ENCODE measurements at places on chromosomes 3 and 15.

DNA sequence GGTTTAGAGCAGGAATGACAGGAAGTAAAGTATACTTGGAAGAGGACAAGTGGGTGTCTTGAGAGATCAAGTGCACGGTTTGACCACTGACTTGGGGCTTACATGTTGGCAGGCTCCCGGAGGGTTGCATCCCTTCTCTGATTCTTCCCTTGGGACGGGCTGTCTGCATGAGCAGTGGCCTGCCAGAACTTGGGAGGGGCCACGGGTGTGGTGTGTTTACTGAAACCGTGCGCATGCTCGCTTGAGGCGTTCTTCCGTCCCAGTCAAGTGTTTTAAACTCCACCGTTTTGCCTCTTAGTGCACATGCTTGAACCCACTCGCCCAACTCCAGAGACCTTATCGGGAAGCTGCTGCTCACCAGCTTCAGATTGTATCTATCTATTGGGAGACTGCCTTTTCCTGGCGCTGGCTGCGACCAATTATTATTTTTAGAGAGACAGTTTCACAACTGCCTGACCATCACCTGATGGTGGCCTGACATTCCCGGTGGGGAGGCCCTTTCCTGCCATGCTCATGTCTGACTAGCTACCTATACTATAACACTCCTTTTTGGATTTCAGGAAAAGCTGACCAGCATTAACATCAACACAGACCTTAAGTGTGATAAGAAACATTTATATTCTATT is 14.9 kb upstream of the C3orf22 start:
- no peaks in the 10 kb centered on the region for H3K27me3 ChIP-seq
- DNase-seq, result no peak
- H3K27ac ChIP-seq, result no peak overlapping the region
- no peaks in the 10 kb centered on the region for H3K4me1 ChIP-seq

DNA sequence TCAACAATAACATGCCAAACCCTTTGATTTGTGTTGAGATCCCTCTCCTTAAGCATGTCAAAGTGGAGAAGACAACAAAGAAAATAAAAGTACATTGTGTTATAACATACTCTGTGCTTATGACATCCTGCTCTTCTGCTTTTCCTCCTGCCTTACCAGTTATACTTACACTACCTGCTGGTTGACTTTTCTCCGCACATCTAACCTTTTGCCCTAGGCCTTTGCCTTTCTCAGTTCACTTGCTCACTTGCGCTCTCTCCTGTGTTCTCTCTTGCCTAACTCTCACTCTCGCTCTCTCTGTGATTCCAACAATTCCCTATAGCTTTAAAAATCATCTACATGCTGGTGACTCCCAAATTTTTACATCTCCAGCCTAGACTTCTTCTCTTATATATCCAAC is 5.7 kb downstream of the DNAH12 start:
- DNase-seq, result no peak
- no peak overlapping the region for H3K4me3 ChIP-seq
- no peaks in the 10 kb centered on the region for H3K27me3 ChIP-seq
- no peaks in the 10 kb centered on the region for H3K4me1 ChIP-seq

GRCh38 chr3:101202640-101203039 is 117.7 kb downstream of the IMPG2 start:
- no peak overlapping the region for H3K4me3 ChIP-seq
- H3K4me1 ChIP-seq, result no peaks in the 10 kb centered on the region
- H3K27ac ChIP-seq, result no peak overlapping the region
- no peaks in the 10 kb centered on the region for H3K36me3 ChIP-seq
- DNase-seq, result no peak

DNA sequence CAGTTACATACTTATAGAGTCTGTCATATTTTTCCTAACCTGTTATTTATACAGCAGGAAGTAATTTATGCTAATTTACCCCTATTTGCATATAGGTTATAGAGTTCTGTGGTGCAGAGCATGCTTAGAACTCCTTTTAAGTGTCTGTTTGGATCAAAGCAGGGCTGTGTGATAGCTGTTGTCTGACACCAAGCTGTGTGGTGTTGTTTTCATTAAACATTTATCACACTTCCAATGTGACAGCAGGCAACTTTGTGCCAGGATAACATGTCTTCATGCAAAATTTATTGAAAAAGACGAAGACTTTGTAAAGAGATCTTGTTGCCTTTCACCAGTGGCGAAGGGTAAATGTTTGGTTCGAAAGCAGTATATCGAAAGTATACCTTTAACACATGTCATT is 100.2 kb downstream of the RSRC1 start:
- H3K4me1 ChIP-seq, result no peaks in the 10 kb centered on the region
- no peaks in the 10 kb centered on the region for H3K36me3 ChIP-seq
- no peak for DNase-seq

GRCh38 chr3:41943311-41943843 is 18.5 kb downstream of the ULK4 start:
- H3K4me1 ChIP-seq, result no peaks in the 10 kb centered on the region
- no peak overlapping the region for H3K4me3 ChIP-seq
- no peak overlapping the region for H3K27ac ChIP-seq
- no peak for DNase-seq
- H3K36me3 ChIP-seq, result no peaks in the 10 kb centered on the region

All from RWPE2 (cell line).